SJSA1 (cell line): ENCODE measurements at places on chromosomes 16 and 17. TPM values are rescaled to one million over a fixed set of nuclear protein-coding genes. Genes with fewer than 3 reads are reported as not detected.

Gene CACNB1
- 0.94 and 2.9 TPM in 2 replicates for total RNA-seq

Gene GDPD3
- total RNA-seq: 0.50 TPM in 1 of 2 replicates, not detected in the other

Gene PKMYT1
- 66.4 and 80.8 TPM in 2 replicates for total RNA-seq

Gene SLC6A2
- not detected in 2 replicates for total RNA-seq

Gene TPSG1
- total RNA-seq: not detected in 2 replicates

DNA sequence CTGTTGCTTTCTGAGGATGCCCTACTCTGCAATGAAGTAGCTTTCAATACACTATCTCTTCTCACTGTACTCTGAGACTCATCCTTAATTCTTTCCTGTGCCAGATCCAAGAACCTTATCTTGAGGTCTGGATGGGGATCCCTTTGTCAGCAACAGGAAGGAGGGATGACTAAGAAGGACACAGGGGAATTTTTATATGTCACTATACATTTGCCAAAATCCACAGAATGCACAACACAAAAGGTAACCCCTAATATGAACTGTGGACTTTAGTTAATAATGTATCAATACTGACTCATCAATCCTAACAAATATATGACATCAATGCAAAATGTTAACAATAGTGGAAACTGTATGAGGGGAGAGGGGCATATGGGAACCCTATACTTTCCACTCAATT is 4.7 kb upstream of the RBBP6 start:
- H3K4me3 ChIP-seq: no peak overlapping the region
- no peak overlapping the region for H3K27ac ChIP-seq
- no peaks in the 10 kb centered on the region for H3K27me3 ChIP-seq
- no peak for DNase-seq
- peaks cover 5% of the 10 kb centered on the region for H3K4me1 ChIP-seq

GRCh38 chr16:21656795-21657768 is 4.7 kb upstream of the IGSF6 start:
- H3K4me1 ChIP-seq: no peaks in the 10 kb centered on the region
- H3K36me3 ChIP-seq: peaks cover 24% of the 10 kb centered on the region
- peak; percentile 41 for DNase-seq
- no peak overlapping the region for H3K4me3 ChIP-seq
- H3K27ac ChIP-seq: no peak overlapping the region
- H3K27me3 ChIP-seq: no peaks in the 10 kb centered on the region; the same call in 1 of the 2 replicates

DNA sequence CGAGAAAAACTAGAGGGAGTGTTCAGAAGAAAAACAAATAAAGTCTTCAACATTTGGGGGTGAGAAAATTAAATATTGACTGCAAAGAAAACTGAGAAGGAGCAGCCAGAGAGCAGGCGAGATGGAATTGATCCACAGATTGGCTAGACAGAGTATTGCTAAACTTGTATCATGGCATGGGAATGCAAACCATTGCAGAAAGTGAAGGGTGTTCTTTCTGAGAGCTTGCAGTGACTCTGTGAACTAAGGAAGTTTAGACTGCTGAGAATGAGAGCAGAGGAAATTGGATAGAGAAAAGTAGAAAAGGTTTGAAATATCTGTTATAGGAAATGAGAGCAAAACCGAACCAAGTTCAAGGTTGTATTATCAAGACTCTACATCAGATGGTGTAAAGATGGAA is 191.5 kb downstream of the HS3ST3A1 start:
- H3K27ac ChIP-seq: no peak overlapping the region
- no peaks in the 10 kb centered on the region for H3K27me3 ChIP-seq
- H3K36me3 ChIP-seq: no peaks in the 10 kb centered on the region
- no peak for DNase-seq

DNA sequence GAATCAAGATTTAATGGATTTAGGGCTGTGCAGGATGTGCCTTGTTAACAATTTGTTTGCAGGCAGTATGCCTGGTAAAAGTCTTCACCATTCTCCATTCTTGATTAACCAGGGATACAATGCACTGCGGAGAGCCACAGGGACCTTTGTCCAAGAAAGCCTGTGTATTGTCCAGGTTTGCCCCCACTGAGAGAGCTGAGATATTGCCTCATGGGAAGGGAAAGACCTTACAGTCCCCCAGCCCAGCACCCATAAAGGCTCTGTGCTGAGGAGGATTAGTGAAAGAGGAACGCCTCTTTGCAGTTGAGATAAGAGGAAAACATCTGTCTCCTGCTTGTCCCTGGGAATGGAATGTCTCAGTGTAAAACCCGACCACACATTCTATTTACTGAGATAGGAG is 2169.6 kb downstream of the TP53TG3F start:
- H3K4me3 ChIP-seq: no peak overlapping the region
- no peaks in the 10 kb centered on the region for H3K4me1 ChIP-seq
- no peak overlapping the region for H3K27ac ChIP-seq
- no peak for DNase-seq
- H3K36me3 ChIP-seq: no peaks in the 10 kb centered on the region

Gene ZPBP2
- total RNA-seq: not detected in 2 replicates

GRCh38 chr16:23362460-23363317 is 60.6 kb downstream of the SCNN1B start:
- no peaks in the 10 kb centered on the region for H3K36me3 ChIP-seq
- H3K4me1 ChIP-seq: no peaks in the 10 kb centered on the region
- no peak overlapping the region for H3K27ac ChIP-seq
- no peak for DNase-seq

Gene EPX
- total RNA-seq: not detected in 2 replicates

- no peaks in the 10 kb centered on the region for H3K27me3 ChIP-seq
- DNase-seq: no peak
- no peaks in the 10 kb centered on the region for H3K36me3 ChIP-seq
- peaks cover 28% of the 10 kb centered on the region for H3K4me1 ChIP-seq
- no peak overlapping the region for H3K4me3 ChIP-seq
- H3K27ac ChIP-seq: no peak overlapping the region
These were observed 67.3 kb downstream of the CNGB1 start for GRCh38 chr16:57903656-57904055.

GRCh38 chr17:28133562-28133970 is 91.1 kb downstream of the NLK start:
- no peaks in the 10 kb centered on the region for H3K27me3 ChIP-seq
- no peak for DNase-seq
- peaks cover 60% of the 10 kb centered on the region for H3K4me1 ChIP-seq
- H3K4me3 ChIP-seq: no peak overlapping the region
- peak overlapping the region; percentile 88 for H3K27ac ChIP-seq

DNA sequence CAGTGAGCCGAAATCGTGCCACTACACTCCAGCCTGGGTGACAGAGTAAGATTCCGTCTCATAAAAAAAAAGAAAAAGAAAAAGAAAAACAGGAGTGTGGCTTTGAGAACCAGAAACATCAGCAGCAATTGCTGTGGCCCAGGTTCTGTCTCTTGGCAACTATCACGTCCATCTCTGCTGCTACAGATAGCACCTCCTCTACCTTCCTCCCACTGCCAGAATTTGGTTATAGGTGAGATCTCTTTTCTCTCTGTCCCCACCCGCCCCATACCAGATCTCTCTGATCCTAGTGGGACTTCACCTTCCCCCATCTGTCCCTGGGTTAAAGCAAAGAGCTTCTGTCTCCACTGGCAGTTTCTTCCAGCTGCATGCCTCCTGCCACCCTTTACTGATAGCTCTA is 3.1 kb downstream of the TLCD2 start:
- no peak overlapping the region for H3K4me3 ChIP-seq
- peaks cover 30% of the 10 kb centered on the region for H3K36me3 ChIP-seq
- H3K27me3 ChIP-seq: no peaks in the 10 kb centered on the region
- H3K27ac ChIP-seq: no peak overlapping the region
- no peak for DNase-seq
- peaks cover 29% of the 10 kb centered on the region for H3K4me1 ChIP-seq

DNA sequence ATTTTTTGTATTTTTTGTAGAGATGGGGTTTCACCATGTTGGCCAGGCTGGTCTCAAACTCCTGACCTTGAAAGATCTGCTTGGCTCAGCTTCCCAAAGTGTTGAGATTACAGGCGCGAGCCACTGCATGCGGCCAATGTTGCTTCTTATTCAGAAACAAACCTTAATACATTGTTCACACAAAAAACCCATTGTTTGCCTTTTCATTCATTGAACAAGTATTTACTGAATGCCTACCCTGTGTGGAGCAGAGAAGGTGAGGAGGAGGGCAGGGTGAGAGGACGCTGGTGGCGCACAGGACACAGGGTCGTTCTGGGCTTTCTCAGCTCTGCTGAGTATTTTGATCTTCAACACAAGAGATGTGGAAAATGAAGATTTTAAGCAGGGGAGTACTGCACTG is 8.0 kb upstream of the KRT23 start:
- no peaks in the 10 kb centered on the region for H3K36me3 ChIP-seq
- no peaks in the 10 kb centered on the region for H3K27me3 ChIP-seq
- DNase-seq: no peak
- H3K4me1 ChIP-seq: no peaks in the 10 kb centered on the region

Gene WFIKKN1
- total RNA-seq: 0.39 and 0.41 TPM in 2 replicates

Gene COL1A1
- total RNA-seq: 957 and 2,133 TPM in 2 replicates

Gene CCL8
- not detected in 2 replicates for total RNA-seq

- H3K4me3 ChIP-seq: no peak overlapping the region
- H3K27me3 ChIP-seq: no peaks in the 10 kb centered on the region
- no peak overlapping the region for H3K27ac ChIP-seq
- DNase-seq: no peak
- H3K36me3 ChIP-seq: no peaks in the 10 kb centered on the region
- peaks cover 22% of the 10 kb centered on the region for H3K4me1 ChIP-seq
These were observed 133.7 kb upstream of the SEC14L1 start for GRCh38 chr17:77006971-77007649.

Gene ZG16B
- total RNA-seq: 0.11 and 0.53 TPM in 2 replicates

DNA sequence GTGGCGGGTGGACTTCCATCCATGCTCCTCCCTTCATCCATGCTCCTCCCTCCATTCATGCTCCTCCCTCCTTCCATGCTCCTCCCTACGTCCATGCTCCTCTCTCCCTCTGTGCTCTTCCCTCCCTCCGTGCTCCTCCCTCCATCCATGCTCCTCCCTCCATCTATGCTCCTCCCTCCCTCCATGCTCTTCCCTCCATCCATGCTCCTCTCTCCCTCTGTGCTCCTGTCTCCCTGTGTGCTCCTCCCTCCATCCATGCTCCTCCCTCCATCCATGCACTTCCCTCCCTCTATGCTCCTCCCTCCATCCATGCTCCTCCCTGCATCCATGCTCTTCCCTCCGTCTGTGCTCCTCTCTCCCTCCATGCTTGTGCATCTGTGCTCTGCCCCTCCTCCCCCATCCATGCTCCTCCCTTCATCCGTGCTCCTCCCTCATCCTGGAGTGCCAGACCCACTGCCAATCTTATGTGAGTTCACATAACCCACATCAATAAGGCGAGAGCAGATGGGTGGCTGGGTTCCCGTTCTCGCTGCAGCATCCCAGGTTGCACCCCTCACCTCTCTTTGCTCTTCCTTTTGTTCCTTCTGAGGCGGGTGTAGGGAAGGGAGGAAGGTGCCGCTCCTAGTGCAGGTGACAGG is 22.8 kb downstream of the KSR1 start:
- no peak overlapping the region for H3K27ac ChIP-seq
- no peaks in the 10 kb centered on the region for H3K27me3 ChIP-seq
- peaks cover 6% of the 10 kb centered on the region for H3K4me1 ChIP-seq
- H3K4me3 ChIP-seq: no peak overlapping the region
- H3K36me3 ChIP-seq: no peaks in the 10 kb centered on the region

- H3K36me3 ChIP-seq: peaks cover 98% of the 10 kb centered on the region
- no peaks in the 10 kb centered on the region for H3K27me3 ChIP-seq
- no peak for DNase-seq
- H3K27ac ChIP-seq: no peak overlapping the region
- no peaks in the 10 kb centered on the region for H3K4me1 ChIP-seq
These were observed 9.5 kb downstream of the PYCARD start for GRCh38 chr16:31192856-31193642.

GRCh38 chr17:35390663-35391062 is 17.2 kb upstream of the SLFN11 start:
- H3K4me3 ChIP-seq: no peak overlapping the region
- H3K4me1 ChIP-seq: no peaks in the 10 kb centered on the region
- DNase-seq: no peak
- no peaks in the 10 kb centered on the region for H3K36me3 ChIP-seq
- no peak overlapping the region for H3K27ac ChIP-seq

- peaks cover 67% of the 10 kb centered on the region for H3K27me3 ChIP-seq
- DNase-seq: no peak
- no peak overlapping the region for H3K4me3 ChIP-seq
- no peaks in the 10 kb centered on the region for H3K36me3 ChIP-seq
These were observed 23.6 kb downstream of the ALOX15B start for GRCh38 chr17:8062435-8062806.
